ENCODE measurements at places on chromosomes 11 and 22.

GRCh38 chr11:124865902-124866851 is 945 bp downstream of the ROBO3 start:
- no peak for DNase-seq

DNA sequence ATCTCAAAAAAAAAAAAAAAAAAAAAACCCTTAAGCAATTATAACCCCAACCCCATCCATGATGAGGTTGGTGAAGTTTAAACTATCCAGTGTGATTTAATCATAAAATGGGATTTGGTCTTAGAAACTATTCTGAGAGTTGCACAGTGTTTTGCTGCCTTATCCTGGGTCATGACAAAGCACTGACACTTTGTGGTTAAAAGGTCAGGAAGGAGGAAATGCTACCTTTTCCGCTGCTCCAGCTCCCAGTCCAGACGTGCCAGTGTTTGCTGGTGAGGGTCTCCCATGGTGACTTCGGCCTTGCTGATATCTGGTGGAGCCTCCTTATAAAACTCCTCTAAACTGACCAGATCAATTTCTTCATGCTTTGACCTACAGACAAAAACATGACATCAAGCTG is 14.5 kb downstream of the THOC5 start:
- no peak for DNase-seq

- DNase-seq, result no peak
These were observed 123.5 kb downstream of the DBX1 start for GRCh38 chr11:20036626-20037335.

DNA sequence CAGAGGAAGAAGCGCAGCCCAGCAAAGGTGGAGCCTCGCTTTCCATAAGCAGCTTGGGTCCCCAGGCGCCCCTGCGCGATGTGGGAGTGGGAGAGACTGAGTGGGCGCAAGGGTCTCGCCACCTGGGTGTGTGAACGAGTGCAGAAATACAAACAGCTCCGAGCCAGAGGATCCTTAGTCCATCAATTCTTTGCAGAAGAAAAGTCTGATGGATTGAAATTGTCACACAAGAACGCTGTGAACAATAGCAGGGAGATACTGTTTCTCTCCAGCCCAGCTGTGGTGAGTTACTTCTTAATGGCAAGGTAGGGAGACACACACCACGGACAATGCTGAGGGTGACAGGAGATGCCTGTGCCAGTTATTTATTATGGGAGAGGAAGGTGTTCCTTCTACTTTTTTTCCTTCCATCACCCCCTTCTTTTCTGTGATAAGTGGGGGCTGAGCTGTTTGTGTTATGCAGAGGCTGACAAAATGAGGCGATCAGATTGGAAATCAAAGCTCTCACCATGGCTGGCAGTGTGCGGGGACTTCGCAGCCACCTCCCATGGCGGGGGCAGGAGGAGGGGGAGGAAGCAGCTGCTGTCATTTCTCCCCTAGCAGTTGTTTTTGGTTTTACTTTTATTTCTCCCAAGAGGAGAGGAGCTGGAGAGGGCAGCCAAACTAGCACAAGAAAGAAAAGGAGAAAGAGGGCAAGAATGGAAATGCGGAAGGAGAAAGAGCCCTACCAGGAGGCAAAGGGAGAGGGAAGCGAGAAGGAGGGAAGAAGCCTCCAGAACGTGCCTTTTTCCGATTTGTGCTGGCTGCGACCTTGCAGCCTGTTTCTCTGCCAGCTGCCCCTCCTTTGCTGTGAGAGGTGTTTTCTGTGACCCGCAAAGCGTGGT is 755.8 kb downstream of the NTM start:
- no peak for DNase-seq

- peak; percentile 80 for DNase-seq
These were observed 13.3 kb upstream of the CYP2R1 start for GRCh38 chr11:14905104-14906033.

- DNase-seq, result no peak
These were observed 495.0 kb downstream of the BRD1 start for GRCh38 chr22:49332691-49333090.

DNA sequence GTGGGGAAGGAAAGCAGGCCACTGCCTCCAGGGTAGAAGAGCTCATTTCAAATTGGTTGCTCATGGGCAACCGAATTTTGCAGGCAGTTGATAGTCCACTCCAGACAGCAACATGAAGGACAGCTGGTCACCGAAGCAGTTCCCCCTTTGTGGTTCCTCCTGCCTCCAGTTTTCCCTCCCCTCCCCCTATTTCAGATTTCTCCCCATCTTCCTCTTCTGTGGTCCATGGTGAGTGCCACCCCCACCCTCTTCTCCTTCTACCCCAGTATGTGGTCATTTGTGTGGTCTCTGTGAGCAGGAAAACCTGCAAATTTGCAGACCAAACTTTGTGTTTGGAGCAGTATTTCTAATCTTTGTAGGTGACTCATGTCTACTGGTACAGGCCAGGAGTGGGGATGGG is 38.2 kb upstream of the PAK1 start:
- no peak for DNase-seq

DNA sequence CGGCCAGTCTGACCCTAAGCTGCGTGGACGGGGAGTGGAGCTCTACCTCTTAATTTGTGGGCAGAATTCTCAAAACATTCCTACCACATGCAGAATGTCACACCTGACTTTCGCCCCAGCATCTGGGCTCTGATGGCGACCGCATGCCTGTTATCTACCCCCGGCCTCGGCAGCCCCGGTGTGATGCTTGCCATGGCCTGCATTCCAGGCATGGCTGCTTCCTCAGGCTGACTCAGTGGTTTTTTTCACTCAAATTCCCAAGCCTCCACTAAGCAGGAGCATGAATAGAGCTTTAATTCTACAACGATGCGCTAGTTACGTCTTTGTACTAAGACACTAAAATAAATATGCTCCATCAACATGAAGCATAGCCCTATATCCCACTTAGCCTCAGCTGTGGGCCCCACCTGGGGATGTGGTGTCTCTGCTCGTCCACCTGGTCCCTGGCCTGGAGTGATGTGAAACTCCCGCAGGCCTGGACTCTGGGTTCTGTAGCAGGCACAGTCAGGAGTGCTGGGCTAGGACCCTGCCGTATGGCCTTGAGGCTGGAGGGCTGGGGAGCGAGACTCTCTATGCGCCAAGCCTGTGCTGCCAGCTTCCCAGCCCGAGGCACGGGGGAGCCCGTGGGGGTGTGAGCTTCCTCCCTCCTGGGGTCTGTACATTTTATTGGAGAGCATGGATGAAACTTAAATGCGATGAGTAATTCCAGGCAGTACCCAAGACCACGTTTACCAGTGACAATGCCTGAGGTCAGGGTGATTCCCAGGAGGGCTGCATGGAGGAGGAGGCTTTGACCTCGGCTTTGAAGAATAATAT is 153.2 kb downstream of the CTTN start:
- DNase-seq, result no peak

DNA sequence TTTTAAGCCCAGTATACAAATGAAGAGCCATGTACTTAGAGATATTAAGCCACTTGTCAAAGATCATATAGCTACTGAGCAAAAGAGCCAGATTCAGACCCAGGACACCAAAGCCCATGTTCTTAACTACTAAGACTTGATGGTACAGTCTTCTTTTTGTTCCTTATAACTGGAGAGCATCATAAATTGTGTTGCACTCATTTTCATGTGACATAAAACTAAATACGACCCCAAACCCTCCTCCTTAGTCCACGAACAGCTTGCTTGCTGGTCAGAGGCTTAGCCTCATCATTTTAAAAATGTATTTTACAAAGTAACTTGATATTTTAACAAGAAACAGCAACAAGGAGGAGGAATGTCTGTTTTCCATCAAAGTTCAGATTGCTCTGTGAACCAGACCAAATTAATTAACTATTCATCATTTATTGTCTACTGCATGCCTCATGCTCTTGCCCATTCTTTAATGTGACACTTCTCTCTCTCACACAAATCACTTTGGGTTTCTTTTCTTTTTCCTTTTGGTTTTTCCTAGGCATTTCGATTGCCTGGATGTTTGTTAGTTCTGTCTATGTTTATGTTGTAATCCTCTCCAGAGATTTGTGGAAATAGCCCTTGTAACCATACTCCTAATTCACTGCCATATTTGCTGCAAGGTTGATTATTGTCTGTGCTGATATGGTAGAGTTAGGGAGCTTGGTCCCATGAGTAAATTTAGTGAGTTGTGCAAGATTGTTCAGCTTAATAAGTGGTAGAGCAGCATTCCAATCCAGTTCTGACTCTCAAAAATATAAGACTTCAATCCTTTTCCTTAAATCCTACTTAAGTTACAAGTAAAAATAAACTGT is 8.4 kb upstream of the ARHGAP20 start:
- no peak for DNase-seq

- DNase-seq, result no peak
These were observed 193.6 kb downstream of the CWF19L2 start for GRCh38 chr11:107263844-107264563.

- no peak for DNase-seq
These were observed 33.8 kb downstream of the MMP13 start for GRCh38 chr11:102921587-102922220.

DNA sequence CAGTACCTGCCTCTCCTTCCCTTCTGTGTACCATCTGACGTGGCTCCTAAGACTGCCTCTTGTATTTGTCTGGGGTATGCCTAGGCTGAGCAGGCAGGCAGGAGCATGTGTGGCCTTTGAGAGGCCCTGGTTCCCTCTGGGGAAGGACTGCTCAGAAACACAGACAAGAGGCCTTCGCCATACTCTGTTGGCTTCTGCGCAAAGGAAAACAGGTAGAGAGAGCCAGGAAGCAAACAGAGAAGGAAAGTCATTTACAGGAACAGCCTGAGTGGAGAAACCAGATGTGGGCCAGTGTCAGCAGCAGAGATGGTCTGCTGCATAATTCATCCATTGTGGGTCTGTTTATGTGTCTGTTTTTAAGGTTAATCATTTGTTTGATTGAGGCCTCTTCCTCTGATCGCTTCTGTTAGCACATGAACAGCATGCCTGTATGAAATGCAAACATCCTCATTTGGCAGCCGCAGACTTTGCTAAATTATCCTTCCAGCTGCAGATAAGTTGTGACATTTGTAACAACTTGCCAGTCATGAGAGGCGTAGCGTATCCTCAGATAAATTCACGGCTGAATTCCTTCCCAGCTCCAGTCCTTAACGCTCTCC is 119.4 kb downstream of the GALNT18 start:
- no peak for DNase-seq

DNA sequence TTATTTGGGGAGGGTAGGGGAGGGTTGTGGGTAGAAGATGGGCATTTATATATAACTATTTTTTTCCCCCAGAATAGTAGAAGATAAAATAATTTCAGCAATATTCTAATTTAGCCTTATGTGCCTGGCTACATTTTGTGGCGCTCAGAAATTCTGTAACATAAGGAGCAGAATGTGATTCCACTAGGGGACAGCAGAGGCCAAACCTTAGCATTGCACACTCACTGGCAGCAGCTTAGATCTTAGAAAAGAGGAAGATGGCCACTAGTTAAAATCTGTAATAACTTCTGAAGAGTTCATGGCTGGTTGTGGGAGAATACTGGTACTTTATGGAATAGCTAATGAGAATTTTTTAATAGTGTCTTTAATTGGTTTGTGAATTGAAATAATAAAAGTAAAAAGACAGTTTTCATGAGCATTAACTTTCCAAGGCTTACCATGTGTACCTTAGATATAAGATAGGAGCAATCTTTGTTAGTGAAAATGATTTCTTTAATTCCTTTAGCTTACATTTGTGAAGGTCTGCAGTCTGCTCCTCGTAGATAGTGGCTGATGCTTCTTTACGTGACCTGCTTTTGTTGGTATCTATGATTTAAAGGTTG is 33.1 kb downstream of the DDX10 start:
- no peak for DNase-seq

DNA sequence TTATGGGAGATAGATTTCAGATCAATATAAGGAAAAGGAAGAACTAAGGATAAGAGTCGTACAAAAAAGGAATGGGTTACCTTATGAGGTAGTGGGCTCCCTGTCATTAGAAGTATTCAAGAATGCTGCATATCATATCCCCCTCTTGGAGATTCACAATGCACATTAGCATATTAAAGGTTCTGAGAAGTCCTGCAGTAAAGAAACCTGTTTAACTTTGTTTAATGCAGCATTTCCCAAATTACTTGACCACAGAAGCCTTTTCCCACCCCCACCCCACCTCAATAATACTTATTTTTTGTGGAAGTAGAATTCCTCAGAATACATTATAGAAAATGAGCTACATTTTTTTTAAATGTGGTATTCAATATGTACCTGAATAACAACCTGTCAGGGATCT is 30.9 kb downstream of the PHF21A start:
- no peak for DNase-seq

DNA sequence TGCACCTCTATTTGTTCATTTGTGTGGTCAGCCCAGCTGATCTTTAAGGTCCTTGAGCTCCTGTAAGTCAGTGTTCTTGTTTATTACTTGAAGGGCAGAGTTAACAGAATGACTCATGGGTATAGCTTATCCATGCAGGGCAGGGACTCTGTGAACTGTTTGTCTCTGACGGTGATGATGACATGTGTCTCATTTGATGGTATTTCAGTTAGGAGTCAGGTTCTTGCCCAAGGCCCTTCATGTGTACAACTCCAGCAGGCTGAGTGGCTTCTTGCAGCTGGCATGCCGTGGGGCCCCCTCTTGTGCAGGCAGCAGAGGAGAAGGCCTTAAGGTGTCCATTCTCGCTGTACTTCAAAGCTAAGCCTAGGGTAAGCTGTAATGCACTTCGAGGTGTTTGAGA is 165.1 kb downstream of the DBX1 start:
- DNase-seq, result no peak

GRCh38 chr11:100467821-100468508 is 219.1 kb upstream of the ARHGAP42 start:
- no peak for DNase-seq

DNA sequence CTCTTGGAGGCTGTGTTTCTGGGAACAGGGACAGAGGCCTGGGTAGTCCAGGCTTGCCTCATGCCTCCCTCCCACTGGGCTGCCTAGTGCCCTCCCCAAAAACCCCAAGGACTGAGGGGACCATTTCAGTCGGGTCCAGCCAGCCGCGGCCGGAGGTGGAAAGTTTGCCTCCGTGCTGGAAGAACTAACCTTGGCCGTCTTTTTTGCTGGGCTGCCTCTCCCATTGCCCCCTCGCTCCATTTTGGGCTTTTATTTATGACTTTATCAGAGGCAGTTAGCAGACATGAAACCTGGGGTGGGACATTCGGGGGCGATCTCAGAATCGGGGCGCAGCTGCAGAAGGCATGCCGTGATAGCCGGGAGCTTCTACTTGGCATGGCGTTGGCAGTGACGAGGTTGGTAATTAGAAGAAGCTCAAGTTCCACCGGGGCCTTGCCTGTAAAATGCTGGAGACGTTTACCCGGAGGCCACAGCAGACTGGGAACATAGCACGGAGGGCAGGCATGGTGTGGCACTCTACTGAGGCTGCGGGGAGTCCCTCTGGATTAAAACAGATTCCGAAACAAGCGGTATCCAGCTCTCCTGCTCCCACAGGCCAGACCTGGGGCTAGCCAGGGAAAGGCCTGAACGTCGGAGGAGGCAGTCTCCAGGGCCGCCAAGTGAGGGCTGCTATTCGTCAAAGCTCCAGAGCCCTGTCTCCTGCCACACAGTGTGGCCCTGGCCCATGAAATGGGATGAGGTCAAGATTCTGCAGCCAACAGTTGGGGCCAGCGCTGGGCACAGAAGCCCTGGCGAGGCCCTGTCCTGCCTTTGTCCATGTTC is 76.4 kb upstream of the PPARA start:
- DNase-seq, result peak; percentile 37

GRCh38 chr22:38040953-38041759 is 16.0 kb upstream of the PICK1 start:
- DNase-seq, result no peak
